GM04504 (cell line): ENCODE measurements at places on chromosomes 5 and 9.

GRCh38 chr5:54646356-54647101 is 129.0 kb downstream of the SNX18 start:
- no peak for DNase-seq

DNA sequence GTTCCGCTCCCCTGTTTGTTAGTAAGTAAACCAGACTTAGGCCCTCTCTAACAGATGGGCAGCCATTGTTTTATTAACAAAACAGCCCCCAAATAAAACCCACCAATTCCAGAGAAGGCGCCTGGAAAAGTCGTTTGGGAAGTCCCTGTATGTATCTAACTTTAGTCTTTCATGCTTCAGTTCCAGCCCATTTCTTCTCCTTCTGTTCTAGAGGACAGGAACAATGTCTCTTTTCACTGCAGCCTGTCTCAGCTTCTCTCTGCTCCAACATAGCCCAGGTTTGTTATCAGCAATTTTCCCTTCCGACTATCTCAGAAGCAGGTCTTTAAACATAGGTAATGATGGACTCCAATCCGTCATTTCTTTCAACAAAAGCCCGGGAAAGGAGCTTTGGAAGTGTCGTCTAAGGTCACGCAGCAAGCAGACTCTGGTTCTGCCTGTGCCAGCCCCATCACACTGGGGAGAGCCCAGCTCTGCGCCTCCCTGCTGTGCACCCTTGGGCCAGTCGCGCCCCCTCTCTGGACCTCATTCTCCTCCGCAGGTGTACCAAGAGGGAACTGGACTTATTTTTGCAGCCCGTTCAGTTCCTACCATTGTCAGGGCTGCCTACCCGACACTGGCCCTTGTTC is 9.6 kb upstream of the AKNA start:
- no peak for DNase-seq

- DNase-seq = no peak
Observed at GRCh38 chr5:56812110-56812509, 3.2 kb upstream of the MAP3K1 start.

GRCh38 chr9:77582525-77582924 is 65.6 kb downstream of the GNA14 start:
- DNase-seq = no peak
